ENCODE measurements at places on chromosomes 11 and 22. TPM values are rescaled to one million over a fixed set of nuclear protein-coding genes. Genes with fewer than 3 reads are reported as not detected.

PGGHG gene
- 35.3 TPM for total RNA-seq

CDC45 gene
- 8.9 TPM for total RNA-seq

APOL4 gene
- 5.1 TPM for total RNA-seq

VSIG10L2 gene
- not detected for total RNA-seq

SMC1B gene
- not detected for total RNA-seq

UBQLNL gene
- total RNA-seq, result 0.81 TPM

RFPL3 gene
- total RNA-seq, result not detected

ACCSL gene
- not detected for total RNA-seq

RPL27A gene
- total RNA-seq, result 1,658 TPM

SPI1 gene
- total RNA-seq, result 99.6 TPM

SLC22A8 gene
- total RNA-seq, result not detected

DNA sequence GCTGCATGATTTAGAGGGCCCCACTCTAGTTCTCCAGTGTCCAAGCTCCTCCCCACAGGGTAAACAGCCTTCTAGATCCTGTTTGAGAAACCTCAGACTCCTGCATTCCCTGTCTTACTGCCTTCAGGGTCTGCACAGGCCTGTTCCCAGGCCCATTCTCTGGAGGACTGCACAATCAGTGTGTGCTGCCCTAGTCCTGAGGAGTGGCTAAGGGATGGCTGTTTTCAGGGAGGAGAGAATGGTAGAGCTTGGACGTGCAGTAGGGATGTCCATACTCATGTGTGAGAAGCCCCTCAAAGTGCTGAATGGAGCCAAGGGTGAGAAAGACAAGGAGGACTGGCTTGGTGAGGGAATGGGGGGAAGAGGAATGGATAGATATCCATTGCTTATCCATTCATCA lies 103.8 kb upstream of the CCDC90B start:
- DNase-seq, result no peak

GRCh38 chr11:112826026-112826425 lies 135.2 kb upstream of the NCAM1 start:
- DNase-seq, result no peak

DNA sequence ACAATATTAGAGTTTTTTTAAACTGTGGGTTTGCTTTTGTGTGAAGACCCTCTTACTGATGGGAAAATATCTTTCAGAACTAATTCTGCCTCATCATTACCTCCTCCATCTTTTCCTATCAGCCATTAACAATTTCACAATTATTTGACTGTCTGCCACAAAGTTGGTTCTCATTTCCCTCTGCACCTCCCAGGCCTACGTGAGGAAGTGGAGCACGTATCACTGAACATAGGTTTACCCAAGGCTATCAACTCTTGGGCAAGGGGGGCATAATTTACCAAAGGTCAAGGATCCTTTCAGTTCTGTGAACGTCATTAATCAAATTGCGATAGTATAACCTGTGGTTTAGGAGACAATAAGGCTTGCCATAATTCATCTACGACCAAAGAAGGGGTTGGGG lies 60.0 kb downstream of the LIF start:
- no peak for DNase-seq

GRCh38 chr11:16610738-16611388 lies 127.6 kb upstream of the C11orf58 start:
- DNase-seq, result no peak

GRCh38 chr11:128288368-128288767 lies 299.0 kb downstream of the ETS1 start:
- DNase-seq, result no peak

GRCh38 chr11:128343135-128343514 lies 244.2 kb downstream of the ETS1 start:
- DNase-seq, result no peak

DNA sequence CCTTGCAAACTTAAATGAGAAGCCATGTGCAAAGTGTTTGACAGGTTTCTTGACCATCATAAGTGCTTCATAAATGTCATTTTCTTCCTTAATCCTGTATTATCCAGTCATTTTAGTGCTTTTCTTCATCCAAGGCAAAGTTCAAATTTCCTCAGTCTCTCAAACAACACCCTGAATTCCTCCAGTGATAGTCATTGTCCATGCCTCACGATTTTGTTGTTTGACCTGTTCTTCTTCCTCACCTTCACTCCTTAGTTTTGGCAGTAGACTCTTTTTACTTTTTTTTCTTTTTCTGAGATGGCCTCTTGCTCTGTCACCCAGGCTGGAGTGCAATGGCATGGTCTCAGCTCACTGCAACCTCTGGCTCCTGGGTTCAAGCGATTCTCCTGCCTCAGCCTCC lies 1257.3 kb downstream of the FAM181B start:
- DNase-seq, result no peak

DNA sequence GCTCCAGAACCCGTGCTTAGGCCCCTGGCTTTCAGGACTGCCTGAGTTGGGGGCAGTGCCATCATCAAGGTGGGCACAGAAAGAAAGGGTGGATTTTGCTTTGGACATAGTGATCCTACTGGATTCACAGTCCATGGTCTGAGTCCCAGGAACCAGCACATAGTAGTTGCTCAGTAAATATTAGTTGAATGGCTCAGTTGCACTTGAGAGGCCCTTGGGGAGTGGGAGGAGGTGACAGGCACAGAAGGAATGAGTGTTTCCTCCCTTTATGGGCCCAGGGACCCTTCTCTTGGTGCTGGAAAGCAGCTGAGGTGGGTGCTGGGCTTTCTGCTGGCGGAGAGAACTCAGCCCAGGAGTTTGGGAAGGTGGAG lies 16.6 kb downstream of the ARHGEF17 start:
- no peak for DNase-seq

- no peak for DNase-seq
These were observed 99.0 kb downstream of the LARGE1 start for GRCh38 chr22:33821290-33821689.

DNA sequence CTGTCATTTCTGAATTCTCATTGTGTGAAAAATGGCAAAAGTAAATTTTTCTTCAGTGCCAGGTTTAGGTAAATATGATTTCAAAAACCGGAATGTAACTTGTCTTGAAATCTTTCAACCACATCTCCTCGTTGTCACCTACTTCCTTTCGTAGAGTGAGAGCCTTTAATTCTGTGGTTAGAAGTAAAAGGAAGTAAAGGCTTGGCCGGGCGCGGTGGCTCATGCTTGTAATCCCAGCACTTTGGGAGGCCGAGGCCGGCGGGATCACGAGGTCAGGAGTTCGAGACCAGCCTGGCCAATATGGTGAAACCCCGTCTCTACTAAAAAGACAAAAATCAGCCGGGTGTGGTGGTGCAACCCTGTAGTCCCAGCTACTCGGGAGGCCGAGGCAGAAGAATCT lies 29.8 kb downstream of the SGSM3 start:
- DNase-seq, result no peak

DNA sequence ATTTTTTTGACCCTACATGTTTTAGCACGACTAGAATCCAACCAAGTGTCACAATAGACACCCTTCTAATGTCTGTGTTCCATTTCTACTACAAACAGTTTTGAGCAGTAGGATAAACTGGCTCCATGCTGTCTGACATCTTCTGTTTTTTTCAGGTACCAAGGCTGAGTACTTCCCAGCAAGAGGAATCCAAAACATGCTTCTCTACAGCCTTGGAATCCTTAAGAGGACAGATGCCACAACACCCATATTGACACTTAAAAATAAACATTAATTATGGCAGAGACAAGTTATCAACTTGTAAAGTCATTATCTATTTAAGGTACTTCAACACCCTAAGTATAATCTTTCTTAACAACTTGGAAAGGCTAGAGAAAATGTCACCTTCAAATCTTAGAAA lies 54.2 kb downstream of the LGR4 start:
- no peak for DNase-seq

DNA sequence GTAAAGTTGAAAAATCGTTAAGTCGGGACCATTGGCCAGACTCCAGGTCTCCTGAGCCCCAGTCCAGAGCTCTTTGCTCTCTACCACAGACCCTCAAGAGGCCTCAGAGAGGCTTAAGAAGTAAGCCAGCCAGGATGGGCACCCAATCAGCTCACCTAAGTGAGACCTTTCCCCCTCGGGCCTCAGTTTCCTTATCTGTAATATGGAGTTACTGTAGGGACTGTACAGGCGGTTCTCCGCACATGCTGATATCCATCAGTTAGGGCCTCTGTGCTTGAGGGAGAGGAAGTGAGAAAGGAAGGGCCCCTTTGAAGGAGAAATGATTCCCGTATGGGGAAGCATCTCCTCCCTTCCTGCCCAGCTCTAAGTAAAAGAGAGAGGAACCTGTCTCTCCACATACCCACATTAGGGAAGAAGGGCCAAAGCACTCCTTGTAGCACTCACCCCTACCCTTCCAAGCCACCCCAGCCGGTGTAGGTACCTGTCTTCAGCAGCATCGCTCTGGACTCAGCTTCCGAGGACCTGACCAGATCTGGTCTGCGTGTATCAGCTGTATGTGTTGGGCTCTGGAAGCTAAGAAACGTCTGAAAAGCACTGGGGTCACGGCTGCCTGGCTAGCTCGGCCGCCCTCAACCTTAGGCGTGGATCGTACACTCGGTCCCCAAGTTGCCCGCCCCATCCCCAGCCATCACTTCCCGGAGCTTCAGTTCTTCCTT lies 653 bp downstream of the NAGA start:
- DNase-seq, result no peak

- DNase-seq, result no peak
These were observed 21.9 kb downstream of the ZMAT5 start for GRCh38 chr22:29744902-29745301.

GRCh38 chr22:17570851-17571631 lies 7.7 kb downstream of the SLC25A18 start:
- DNase-seq, result no peak

GRCh38 chr11:114987186-114987760 lies 308.9 kb downstream of the NXPE2 start:
- DNase-seq, result no peak

GRCh38 chr11:63520606-63521170 lies 14.8 kb downstream of the LGALS12 start:
- no peak for DNase-seq

- DNase-seq, result no peak
These were observed 8.5 kb downstream of the DCHS1 start for GRCh38 chr11:6646918-6647679.

GRCh38 chr22:39520226-39521105 lies at the start of gene ATF4:
Gene ATF4, plus strand, starts transcription at chr22:39520562. Its CDS starts 884 bp downstream, at chr22:39521446.
- peak; percentile 31 for DNase-seq

DNA sequence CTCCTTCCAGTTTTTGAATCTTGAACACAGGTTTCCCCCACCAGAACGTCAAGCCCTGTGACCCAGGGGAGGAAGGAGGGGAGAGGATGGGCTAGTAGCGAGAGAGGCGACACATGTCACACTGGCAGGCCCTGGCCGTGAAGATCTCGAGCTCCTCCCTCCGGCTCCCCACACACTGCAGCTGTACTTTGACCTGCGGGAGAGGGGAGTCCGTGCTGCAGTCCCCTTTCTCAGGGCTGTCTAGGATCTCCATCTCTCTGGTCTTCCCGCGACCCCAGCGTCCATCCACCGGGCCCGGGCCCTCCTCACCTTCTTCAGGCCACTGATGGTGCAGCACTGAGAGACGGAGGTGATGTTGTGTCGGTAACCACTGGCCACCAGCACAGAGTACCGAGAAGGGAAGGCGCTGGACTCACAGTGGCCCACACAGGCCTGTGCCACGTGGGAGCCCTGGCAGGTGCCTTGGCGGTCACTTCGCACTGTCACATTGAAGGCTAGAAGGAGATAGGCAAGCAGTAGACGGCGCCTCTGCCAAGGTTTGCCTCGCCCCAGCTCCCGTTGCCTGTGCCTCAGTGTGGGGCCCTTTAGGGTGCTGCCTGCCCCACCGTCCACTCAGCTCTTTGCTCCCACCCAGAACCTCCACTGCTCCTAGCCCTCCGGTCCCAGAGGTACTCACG lies 873 bp downstream of the GPHA2 start:
- DNase-seq, result no peak

DNA sequence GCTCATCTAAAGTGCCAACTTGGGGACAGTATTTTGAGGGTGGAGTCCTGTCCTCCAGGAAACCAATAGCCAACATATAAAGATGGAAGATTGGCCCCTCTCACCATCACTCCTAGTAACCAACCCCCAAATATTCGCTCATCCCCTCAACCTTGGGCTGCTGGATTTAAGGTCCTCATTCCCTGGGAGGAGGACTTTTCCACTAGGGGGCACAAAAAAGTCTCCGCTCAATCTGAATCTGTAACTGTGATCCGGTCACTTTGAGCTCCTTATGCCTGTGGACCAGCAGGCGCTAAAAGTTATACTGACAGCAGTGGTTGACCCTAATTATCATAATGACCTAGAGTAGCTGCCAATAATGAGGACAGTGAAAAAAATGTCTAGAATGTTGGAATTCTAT lies 20.5 kb upstream of the CLPB start:
- DNase-seq, result no peak

DNA sequence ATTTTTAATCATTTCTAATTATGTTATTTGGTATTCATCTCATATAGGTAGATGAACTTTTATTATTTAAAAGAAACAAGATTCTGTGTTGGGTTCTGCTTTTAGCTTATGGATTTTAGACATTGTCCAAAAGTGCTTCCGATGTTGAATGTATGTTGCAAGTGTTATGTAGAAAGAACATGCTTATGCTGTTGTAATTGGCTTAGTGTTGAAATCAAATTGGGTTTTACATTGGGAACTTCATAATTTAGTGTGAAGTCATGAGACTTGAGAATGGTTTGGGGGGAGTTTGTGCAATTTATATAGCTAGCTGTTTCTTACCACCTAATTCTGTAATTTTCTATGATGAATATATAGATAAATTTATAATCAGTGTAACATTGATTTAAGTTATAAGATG lies 3.6 kb downstream of the MTMR3 start:
- no peak for DNase-seq

DNA sequence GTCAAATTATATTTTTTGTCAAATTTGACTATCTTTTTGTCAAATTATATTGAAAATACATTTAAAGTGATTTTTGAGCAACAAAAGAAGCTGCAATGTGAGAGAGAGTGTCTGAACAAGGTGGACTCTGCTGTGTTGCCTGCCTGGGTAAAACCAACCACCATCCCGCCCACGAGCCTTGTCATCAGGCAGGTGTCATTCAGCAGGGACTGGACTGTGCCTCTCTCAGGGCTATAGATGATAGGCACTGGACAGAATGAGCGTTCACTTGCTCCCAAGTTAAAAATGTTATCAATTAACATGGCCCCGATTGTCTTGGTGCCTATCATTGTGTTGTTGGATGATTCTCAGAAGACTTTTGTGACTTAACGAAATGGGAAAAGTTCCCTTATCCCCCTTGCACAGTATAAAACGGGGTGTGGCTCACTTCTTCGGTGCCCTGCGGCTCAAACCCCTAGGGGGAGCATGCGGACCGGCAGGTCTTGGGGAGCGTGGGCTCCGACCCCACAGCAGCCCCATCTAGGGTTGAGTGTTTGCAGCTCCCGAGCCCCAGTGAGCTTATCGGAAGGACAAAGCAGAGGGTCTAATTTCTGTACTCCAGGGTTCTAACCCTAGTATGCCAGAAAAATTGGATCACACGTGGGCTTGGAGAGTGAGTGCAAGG lies 1.7 kb downstream of the APOL5 start:
- DNase-seq, result no peak

- no peak for DNase-seq
These were observed 13.3 kb downstream of the LRRC4C start for GRCh38 chr11:41446107-41446506.

GRCh38 chr22:19352766-19353165 lies 61.2 kb upstream of the CLTCL1 start:
- DNase-seq, result no peak

- DNase-seq, result no peak
These were observed 154.7 kb downstream of the TBC1D22A start for GRCh38 chr22:46916886-46917770.

GRCh38 chr11:69075421-69076128 lies 26.8 kb downstream of the TPCN2 start:
- DNase-seq, result no peak

Measured in hematopoietic multipotent progenitor cell (in vitro differentiated cells).